ENCODE measurements at places on chromosomes 11 and 22. TPM values are rescaled to one million over a fixed set of nuclear protein-coding genes. Genes with fewer than 3 reads are reported as not detected.

GRCh38 chr11:76035020-76035419, 171.3 kb downstream of the WNT11 start:
- H3K4me3 ChIP-seq = no peak overlapping the region
- H3K36me3 ChIP-seq = no peaks in the 10 kb centered on the region
- DNase-seq = no peak
- no peaks in the 10 kb centered on the region for H3K27me3 ChIP-seq

GRCh38 chr22:39152024-39152510, 413 bp downstream of the CBX7 start:
- H3K4me1 ChIP-seq = peaks cover 10% of the 10 kb centered on the region
- peaks cover 39% of the 10 kb centered on the region for H3K27me3 ChIP-seq
- no peaks in the 10 kb centered on the region for H3K36me3 ChIP-seq
- peak overlapping the region; percentile 73 for H3K4me3 ChIP-seq
- peak; percentile 53 for DNase-seq

- no peak overlapping the region for H3K4me3 ChIP-seq
- DNase-seq = no peak
- no peaks in the 10 kb centered on the region for H3K36me3 ChIP-seq
Measured at GRCh38 chr22:46635756-46636155, 15.6 kb downstream of the GRAMD4 start.

DNA sequence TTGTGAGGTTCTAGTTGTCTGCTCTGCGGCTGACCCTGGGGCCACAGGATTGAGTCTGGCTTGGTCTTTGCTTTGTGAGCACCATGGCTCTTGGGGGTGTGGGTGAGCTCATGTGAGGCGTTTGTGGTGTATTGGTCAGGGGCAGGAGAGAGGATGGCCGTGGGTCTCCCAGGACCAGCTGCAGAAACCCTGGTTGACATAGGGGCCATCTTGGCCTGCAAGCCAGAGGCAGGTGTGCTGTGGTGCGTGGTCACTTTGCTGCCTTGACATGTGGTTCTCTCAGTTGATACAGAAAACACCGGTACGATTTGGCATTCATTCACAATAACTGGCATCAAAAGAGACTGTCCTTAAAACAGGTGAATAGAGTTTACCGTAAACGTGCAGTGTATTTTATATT, 11.3 kb downstream of the PHRF1 start:
- peaks cover 9% of the 10 kb centered on the region for H3K4me1 ChIP-seq
- H3K27me3 ChIP-seq = no peaks in the 10 kb centered on the region
- peaks cover 60% of the 10 kb centered on the region for H3K36me3 ChIP-seq
- no peak overlapping the region for H3K4me3 ChIP-seq

DNA sequence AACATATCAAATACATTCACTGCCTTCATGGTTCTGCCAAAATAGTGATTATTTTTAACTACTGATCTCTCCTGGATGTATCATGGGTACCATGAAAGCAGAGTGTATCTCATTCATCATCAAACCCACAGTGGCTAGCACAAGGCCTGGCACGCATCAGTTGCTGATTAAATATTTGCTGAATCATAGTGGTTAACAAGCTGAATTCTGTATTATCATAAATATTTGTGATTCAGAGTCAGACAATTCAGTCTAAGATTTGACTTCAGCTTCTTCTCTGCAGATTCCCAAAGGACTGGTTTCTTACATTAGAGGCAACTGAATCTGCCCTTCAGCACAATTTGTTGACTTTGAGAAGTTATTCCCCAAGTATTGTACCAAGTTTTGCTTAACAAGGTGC, 715.8 kb upstream of the LRRC4C start:
- H3K36me3 ChIP-seq = no peaks in the 10 kb centered on the region
- H3K4me1 ChIP-seq = no peaks in the 10 kb centered on the region
- no peaks in the 10 kb centered on the region for H3K27me3 ChIP-seq

GRCh38 chr11:73265278-73265810, 6.8 kb upstream of the P2RY6 start:
- H3K27me3 ChIP-seq = no peaks in the 10 kb centered on the region
- peak; percentile 15 for DNase-seq
- H3K4me1 ChIP-seq = peaks cover 22% of the 10 kb centered on the region
- peak overlapping the region; percentile 74 for H3K4me3 ChIP-seq
- no peak overlapping the region for H3K27ac ChIP-seq

The IGSF9B gene
- 0.36 TPM for total RNA-seq

The MUC2 gene
- total RNA-seq = not detected

- H3K4me3 ChIP-seq = no peak overlapping the region
- no peak overlapping the region for H3K27ac ChIP-seq
- H3K36me3 ChIP-seq = no peaks in the 10 kb centered on the region
- H3K27me3 ChIP-seq = no peaks in the 10 kb centered on the region
Measured at GRCh38 chr11:33362051-33362910, 105.1 kb downstream of the HIPK3 start.

The GTSE1 gene
- 1.8 TPM for total RNA-seq

DNA sequence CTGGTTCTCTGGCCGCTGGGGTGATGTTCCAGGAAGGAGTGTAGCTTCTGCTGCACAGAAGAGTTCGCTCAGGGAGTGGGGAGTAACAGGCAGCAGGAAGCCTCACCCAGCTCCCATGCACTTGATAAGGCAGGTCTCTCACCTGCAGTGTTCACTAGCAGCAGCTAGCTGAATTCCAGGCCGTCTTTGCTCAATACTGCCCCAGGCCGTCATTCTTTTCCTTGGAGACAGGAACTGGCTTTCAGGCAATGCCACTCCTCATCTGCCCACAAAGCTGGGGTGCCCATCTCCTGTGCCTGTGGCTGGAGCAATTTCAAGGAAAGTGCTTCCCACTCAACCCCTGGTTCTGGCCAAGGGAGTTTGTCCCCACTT, 66.1 kb downstream of the ARHGAP42 start:
- peaks cover 3% of the 10 kb centered on the region for H3K36me3 ChIP-seq
- no peak overlapping the region for H3K27ac ChIP-seq
- H3K27me3 ChIP-seq = no peaks in the 10 kb centered on the region
- no peaks in the 10 kb centered on the region for H3K4me1 ChIP-seq
- DNase-seq = no peak

DNA sequence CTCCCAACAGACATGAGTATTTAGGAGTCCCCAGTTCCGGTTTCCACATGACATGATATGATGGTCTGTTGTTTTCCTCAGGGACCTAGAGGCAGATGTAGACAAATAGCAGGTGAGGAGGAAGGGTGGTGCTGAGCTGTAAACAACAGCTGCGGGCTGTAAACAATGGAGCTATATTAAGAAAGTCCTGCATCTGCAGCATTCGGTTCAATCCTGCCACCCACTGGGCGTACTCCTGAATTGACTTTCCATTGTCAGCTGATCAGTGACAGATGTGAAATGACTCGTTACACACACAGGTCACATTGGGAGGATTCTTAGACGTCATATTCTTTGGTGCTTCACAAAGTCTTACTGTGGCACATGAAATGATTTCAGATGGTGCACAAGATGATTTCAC, 26.8 kb upstream of the RAG1 start:
- no peaks in the 10 kb centered on the region for H3K36me3 ChIP-seq
- H3K4me3 ChIP-seq = no peak overlapping the region
- H3K27me3 ChIP-seq = peaks cover 7% of the 10 kb centered on the region
- peak; percentile 37 for DNase-seq
- no peaks in the 10 kb centered on the region for H3K4me1 ChIP-seq

The MYOD1 gene
- total RNA-seq = not detected

Data from osteoblast (primary cell).